Stimulated activated CD4-positive, alpha-beta T cell treated with anti-CD3 and anti-CD28 coated beads, Interleukin-12 subunit alpha, Interleukin-12 subunit beta, amount 100 ng/mL, for 4 hours (primary cell): ENCODE measurements at places on chromosomes 11 and 22.

DNA sequence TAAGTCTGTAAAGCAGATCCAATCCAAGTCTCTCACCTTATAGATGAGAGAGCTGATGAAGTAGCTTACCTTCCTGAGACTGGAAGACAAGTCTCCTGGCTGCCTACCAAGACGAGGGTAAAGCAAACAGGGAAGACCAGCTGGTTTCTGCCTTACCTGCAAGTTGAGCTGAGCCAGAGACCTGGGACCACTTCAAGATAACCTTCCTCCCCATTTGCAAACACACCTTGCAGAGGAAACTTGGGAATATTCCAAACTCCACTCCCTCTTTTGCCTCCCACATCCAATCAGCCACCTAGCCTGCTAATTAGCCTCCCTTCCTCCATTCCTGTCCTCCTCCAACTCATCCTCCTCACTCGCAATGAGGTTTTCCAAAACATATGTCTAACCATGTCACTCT is 23.4 kb upstream of the ROBO3 start:
- DNase-seq, result no peak

GRCh38 chr11:17933708-17934107 is 79.1 kb downstream of the SERGEF start:
- no peak for DNase-seq

- no peak for DNase-seq
Observed at GRCh38 chr22:41660416-41660815, 28.3 kb downstream of the SNU13 start.

DNA sequence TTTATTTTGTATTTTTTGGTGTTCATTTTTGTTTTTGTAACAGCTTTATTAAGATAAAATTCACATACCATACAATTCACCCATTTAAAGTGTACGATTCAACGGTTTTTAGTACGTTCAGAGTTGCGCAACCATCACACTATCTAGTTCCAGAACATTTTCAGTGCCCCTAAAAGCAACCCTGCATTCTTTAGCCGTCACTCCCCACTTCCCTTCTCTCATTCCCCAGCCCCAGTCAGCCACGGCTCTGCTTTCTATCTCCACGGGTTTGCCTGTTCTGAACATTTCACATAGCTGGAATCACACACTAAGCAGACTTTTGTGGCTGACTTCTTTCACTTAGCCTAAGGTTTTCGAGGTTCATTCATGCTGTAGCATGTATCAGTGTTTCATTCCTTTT is 9.6 kb upstream of the KCNQ1OT1 start:
- DNase-seq, result no peak

GRCh38 chr11:118168316-118168715 is 8.1 kb downstream of the SCN2B start:
- DNase-seq, result no peak

- no peak for DNase-seq
Observed at GRCh38 chr11:111654601-111655000, 52.4 kb downstream of the SIK2 start.

- no peak for DNase-seq
Observed at GRCh38 chr11:117428186-117428855, 100.7 kb downstream of the CEP164 start.

- DNase-seq, result no peak
Observed at GRCh38 chr11:63535734-63536133, 874 bp upstream of the PLAAT4 start.

- DNase-seq, result no peak
Observed at GRCh38 chr11:48142889-48143288, 73.7 kb upstream of the OR4B1 start.

DNA sequence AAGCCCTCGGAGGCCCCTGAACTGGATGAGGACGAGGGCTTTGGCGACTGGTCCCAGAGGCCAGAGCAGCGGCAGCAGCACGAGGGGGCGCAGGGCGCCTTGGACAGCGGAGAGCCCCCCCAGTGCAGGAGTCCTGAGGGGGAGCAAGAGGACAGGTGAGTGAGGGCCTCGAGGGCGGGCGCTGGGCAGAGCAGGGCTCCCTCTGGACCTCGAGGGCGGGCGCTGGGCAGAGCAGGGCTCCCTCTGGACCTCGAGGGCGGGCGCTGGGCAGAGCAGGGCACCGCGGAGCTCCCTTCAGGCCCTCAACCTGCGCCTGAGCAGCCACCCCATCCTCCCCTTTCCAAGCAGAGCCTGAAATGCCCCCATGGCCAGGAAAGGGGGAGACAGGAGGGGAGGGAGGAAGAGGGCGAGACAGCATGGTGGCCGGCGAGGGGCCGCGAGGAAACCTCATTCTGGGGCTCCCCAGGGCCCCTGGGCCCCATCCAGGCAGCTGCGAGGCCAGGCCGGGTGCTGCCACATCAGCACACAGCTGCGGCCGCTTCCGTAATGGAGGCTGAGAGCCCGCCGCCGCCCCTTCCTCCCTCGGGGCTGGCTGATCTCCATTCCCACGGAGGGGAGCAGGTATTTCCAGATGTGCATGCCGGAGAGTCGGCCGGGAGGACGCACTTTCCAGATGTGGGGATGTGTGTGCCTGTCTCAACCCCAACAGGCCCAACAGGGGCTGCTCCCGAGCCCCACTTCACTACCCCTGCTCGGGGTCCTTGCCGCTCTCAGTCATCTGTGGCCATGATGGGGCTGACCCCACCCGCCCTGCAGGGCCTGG is 10.0 kb downstream of the PRR33 start:
- no peak for DNase-seq

- DNase-seq, result no peak
Observed at GRCh38 chr22:47287516-47287915, 525.1 kb downstream of the TBC1D22A start.

DNA sequence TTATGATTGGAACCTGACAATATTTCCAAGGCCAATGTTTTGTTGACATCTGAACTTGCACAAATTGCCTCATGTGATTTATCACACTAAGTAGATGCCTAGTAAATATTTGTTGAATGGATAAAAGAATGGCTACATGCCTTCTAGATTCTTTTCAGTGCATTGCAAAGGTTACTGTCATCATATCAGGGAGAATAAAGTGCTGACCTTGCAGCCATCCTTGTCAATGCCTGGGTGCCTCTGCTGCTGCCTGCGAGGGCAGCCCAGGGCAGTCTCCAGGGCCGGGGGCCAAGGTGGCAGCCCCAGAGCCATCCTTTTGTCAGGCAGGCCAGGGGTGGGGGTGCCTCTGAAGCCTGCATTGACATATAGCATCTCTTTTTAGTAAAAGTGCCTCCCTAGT is 325.6 kb upstream of the MTNR1B start:
- DNase-seq, result no peak

- peak; percentile 30 for DNase-seq
Observed at GRCh38 chr11:44726283-44727113, at the start of gene TSPAN18. TSPAN18 (plus strand) TSS chr11:44726962; CDS start chr11:44906417, 179,455 bp downstream.

GRCh38 chr22:27032091-27032761 is 374.8 kb downstream of the MIAT start:
- no peak for DNase-seq

- DNase-seq, result no peak
Observed at GRCh38 chr11:99968336-99968735, 718.8 kb upstream of the ARHGAP42 start.
